HCT116 (cell line): ENCODE measurements at places on chromosomes 2 and 18. TPM values are rescaled to one million over a fixed set of nuclear protein-coding genes. Genes with fewer than 3 reads are reported as not detected.

The KCNIP3 gene
- total RNA-seq: 3.1 TPM

- DNase-seq: no peak
- no peaks in the 10 kb centered on the region for H3K36me3 ChIP-seq
- no peaks in the 10 kb centered on the region for H3K4me1 ChIP-seq
- no peaks in the 10 kb centered on the region for H3K27me3 ChIP-seq
- H3K4me3 ChIP-seq: no peak overlapping the region
- no peak overlapping the region for H3K27ac ChIP-seq
Observed at GRCh38 chr2:56209701-56210100, 25.9 kb downstream of the CCDC85A start.

The EMX1 gene
- 3.1 TPM for total RNA-seq

- H3K27ac ChIP-seq: peak overlapping the region; percentile 58; the same call in 1 of the 2 replicates
- no peaks in the 10 kb centered on the region for H3K36me3 ChIP-seq
- no peaks in the 10 kb centered on the region for H3K27me3 ChIP-seq
- DNase-seq: no peak
- peaks cover 11% of the 10 kb centered on the region for H3K4me1 ChIP-seq
Observed at GRCh38 chr18:80246445-80247392, 595 bp downstream of the PARD6G start.

DNA sequence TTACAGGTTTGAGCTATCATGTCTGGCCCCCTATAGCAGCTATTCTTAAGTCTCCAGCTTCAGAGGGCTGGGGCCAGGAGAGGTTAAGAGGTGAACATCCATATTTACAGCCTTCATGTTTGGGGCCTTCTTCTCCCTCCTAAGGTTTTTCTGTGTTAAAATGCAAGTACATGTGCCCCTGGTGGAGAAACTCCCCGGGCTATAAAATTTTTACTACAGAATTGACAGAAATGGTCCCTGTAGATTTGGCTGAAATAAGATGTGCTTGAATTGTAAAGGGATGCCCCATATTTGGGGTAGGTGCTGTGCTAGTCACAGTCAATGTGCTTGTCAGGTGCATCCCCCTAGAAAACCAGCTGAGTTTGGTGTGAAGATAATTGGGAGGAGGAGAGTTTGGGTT lies 263.3 kb upstream of the CXCR4 start:
- no peak overlapping the region for H3K4me3 ChIP-seq
- no peak overlapping the region for H3K27ac ChIP-seq
- H3K27me3 ChIP-seq: no peaks in the 10 kb centered on the region
- H3K4me1 ChIP-seq: no peaks in the 10 kb centered on the region
- DNase-seq: no peak

The CEP68 gene
- 11.2 TPM for total RNA-seq

GRCh38 chr2:176503776-176504175 lies 234.5 kb downstream of the MTX2 start:
- no peaks in the 10 kb centered on the region for H3K4me1 ChIP-seq
- H3K27ac ChIP-seq: no peak overlapping the region
- H3K36me3 ChIP-seq: no peaks in the 10 kb centered on the region
- DNase-seq: no peak
- H3K27me3 ChIP-seq: 0 out of 2 replicates have a peak, but pooled peaks cover 10% of the 10 kb centered on the region

The DPYSL5 gene
- 8.4 TPM for total RNA-seq

The DNAJC5G gene
- total RNA-seq: 2.5 TPM

GRCh38 chr2:63784461-63784860 lies 57.2 kb upstream of the UGP2 start:
- H3K4me1 ChIP-seq: no peaks in the 10 kb centered on the region
- H3K4me3 ChIP-seq: no peak overlapping the region
- no peak for DNase-seq
- H3K27ac ChIP-seq: no peak overlapping the region
- no peaks in the 10 kb centered on the region for H3K36me3 ChIP-seq

- H3K27ac ChIP-seq: no peak overlapping the region
- H3K27me3 ChIP-seq: no peaks in the 10 kb centered on the region; the same call in 1 of the 2 replicates
- no peaks in the 10 kb centered on the region for H3K4me1 ChIP-seq
- no peaks in the 10 kb centered on the region for H3K36me3 ChIP-seq
- no peak for DNase-seq
- H3K4me3 ChIP-seq: no peak overlapping the region
Observed at GRCh38 chr2:176876493-176877103, 336.0 kb upstream of the HNRNPA3 start.

GRCh38 chr18:57142324-57142723 lies 4.6 kb upstream of the BOD1L2 start:
- H3K4me1 ChIP-seq: no peaks in the 10 kb centered on the region
- H3K36me3 ChIP-seq: no peaks in the 10 kb centered on the region
- H3K27ac ChIP-seq: no peak overlapping the region
- no peak for DNase-seq

GRCh38 chr2:138239902-138240491 lies 261.6 kb upstream of the SPOPL start:
- DNase-seq: no peak
- H3K27me3 ChIP-seq: no peaks in the 10 kb centered on the region
- H3K27ac ChIP-seq: no peak overlapping the region

The LYPD1 gene
- total RNA-seq: not detected

GRCh38 chr2:19255481-19255880 lies 102.9 kb downstream of the OSR1 start:
- peaks cover 13% of the 10 kb centered on the region; the same call in 1 of the 2 replicates for H3K4me1 ChIP-seq
- H3K4me3 ChIP-seq: no peak overlapping the region
- H3K27me3 ChIP-seq: no peaks in the 10 kb centered on the region
- DNase-seq: no peak
- H3K36me3 ChIP-seq: no peaks in the 10 kb centered on the region

The ECEL1 gene
- not detected for total RNA-seq
